ENCODE measurements at places on chromosomes 16 and 17.

DNA sequence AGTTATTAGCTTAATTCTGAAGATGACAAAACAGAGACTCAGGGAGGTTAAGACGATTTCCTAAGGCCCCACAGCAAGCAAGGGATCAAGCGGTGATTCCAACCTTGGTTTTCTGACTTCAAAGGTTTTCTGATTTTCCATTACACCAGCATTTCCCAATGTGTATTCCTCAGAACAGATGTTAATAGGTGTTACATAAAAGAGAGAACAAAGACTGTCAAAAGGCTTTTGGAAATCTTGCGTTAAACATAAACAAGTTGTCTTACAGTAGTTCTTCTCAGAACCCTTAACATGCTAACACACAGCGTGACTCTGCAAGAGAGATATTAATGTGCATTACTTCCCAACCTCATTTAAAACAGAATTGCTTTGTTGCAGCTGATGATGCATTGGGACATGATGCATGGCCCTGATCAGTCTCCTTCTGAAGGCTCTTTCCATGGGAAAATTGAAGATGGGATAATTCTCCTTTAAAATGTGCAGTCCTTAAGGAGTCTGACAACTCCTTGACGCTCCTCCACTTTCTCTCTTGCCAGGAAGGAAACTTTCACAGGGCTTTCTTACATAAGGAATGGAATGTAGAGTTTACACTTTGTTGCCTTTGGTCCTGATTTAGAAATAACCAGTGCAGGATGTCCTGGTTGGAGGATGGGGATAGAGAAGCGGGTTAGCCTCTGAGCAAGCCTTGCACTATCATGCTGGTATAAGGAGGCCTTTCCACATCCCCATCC lies 21.5 kb upstream of the MMD start:
- no peak for DNase-seq

GRCh38 chr17:41524261-41524660 lies 3.8 kb downstream of the KRT19 start:
- no peak for DNase-seq

GRCh38 chr16:70257391-70257790 lies 5.7 kb upstream of the EXOSC6 start:
- no peak for DNase-seq

- DNase-seq: no peak
Measured at GRCh38 chr17:41919840-41920579, 1.3 kb upstream of the ACLY start.

- DNase-seq: no peak
Measured at GRCh38 chr16:558298-559020, 1.7 kb upstream of the PRR35 start.

DNA sequence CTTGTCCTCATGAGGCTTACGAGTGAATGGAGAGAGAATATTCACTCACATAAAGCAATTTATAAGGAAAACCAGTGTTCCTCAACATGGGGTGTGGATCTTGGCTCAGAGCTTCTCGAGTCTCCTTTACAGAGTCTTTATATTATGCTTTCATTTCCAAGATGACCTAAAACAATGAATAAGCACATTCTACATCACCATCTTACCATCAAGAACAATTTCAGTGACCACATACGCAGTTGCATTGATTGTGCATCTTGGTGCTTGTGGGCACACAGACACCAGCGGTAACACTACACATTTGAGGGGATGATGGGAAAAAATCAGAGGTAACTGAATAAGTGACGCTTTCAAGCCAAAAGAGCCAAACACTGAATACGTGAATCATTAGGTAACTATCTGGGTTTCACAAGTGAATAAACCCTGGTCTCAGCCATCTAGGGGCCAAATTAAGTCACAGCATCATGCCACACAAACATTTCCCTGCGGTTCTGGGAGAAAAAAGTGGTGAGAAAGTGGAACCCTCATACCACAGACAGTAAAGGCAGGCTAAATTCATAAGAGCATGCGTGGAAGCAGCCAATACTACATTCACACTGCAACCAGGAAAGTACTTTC lies 9.4 kb downstream of the CWC25 start:
- peak; percentile 54 for DNase-seq

- no peak for DNase-seq
Measured at GRCh38 chr17:64230791-64231408, 32.2 kb downstream of the TEX2 start.

DNA sequence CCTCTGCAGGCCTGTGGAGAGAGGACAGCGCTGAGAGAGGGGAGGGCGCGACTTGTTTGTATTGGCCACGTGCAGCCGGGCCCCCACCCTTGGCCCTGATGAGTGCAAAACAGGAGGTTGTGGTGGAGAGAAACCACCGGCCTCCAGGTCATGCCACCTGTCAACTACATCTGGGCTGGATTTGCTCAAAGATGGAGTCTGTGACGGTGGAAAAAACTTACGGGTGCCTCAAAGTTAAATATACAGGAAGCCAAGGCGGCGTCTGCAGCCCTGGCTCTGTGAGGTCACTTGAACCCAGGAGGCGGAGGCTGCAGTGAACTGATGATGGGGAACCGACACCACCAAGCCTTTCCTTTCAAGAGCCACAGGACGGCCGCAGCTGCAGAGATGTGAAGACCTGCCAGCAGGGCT lies 15.7 kb downstream of the C16orf74 start:
- DNase-seq: no peak

GRCh38 chr17:28747051-28747691 lies 3.4 kb downstream of the TRAF4 start:
- peak; percentile 79 for DNase-seq

GRCh38 chr17:70552230-70552981 lies 383.1 kb downstream of the KCNJ2 start:
- peak; percentile 51 for DNase-seq

DNA sequence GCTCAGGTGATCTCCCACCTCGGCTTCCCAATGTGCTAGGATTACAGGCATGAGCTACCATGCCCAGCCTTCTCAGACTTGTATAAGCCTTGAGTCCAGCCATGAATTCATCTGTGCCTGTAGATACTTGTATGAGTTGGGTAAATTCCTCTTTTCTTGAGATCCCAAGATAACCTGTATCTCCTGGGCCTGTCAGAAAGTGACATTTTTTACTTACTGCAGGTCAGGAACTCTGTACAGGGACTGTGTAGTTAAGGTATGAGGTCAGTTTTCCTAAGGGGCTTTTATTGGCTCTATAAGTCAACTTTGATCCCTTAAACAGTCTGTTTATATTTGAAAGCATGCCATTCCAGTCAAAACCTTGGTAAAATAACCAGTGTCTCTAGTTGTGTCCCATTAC lies 106.3 kb upstream of the HAS3 start:
- DNase-seq: no peak

DNA sequence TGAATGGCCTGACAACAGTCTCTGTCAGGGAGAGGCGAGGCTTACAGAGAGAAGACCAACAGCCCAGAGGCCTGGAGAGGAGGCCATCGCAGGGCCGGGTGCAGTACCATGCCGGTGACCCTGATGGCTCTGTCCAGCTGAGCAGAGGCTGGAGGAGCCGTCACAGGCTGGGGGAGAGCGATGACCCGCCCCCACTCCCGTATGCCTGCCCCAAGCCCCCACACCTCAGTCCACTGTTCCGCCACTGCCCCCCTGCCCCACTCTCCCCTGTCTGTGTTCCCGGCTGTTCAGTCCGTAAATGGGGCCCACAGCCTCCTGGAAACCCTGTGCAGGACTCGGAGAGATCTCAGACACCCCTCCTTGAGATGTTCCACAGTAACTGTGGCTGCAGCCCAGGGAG lies 12.8 kb upstream of the FAM83G start:
- no peak for DNase-seq

- DNase-seq: no peak
Measured at GRCh38 chr17:30429155-30429554, 48.1 kb upstream of the GOSR1 start.

DNA sequence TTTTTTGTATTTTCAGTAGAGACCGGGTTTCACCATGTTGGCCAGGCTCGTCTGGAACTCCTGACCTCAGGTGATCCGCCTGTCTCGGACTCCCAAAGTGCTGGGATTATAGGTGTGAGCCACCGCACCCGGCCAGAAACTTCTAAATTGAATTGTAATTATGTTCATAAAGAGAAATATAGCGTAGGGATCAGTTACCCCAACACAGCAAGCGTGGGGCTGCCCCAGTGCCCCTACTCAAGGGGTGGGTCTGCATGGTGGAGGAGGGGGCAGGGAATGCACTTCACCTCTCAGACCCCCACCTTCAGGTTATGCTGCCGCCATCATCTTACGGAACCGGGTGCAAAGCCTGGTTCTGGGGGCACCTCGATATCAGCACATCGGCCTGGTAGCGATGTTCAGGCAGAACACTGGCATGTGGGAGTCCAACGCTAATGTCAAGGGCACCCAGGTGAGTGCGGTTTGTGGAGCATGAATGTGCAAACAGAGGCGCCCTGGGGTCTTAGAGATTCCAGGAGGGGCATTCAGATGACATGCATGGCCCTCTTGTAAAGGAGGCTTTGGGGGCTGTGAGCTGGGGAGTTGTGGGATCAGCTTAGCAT lies 18.0 kb downstream of the ITGAM start:
- DNase-seq: no peak

Data from HT-29 (cell line).